ENCODE measurements at places on chromosomes 3 and 15. TPM values are rescaled to one million over a fixed set of nuclear protein-coding genes. Genes with fewer than 3 reads are reported as not detected.

The THPO gene
- total RNA-seq = not detected

The LRRIQ4 gene
- total RNA-seq = 0.10 TPM

The NDUFB5 gene
- 81.5 TPM for total RNA-seq

The EBLN2 gene
- total RNA-seq = 8.4 TPM

The CLDN11 gene
- total RNA-seq = not detected

The UROC1 gene
- total RNA-seq = not detected

The NEK10 gene
- total RNA-seq = 0.57 TPM

The ATP10A gene
- 47.9 TPM for total RNA-seq

The PIK3R4 gene
- total RNA-seq = 33.1 TPM

DNA sequence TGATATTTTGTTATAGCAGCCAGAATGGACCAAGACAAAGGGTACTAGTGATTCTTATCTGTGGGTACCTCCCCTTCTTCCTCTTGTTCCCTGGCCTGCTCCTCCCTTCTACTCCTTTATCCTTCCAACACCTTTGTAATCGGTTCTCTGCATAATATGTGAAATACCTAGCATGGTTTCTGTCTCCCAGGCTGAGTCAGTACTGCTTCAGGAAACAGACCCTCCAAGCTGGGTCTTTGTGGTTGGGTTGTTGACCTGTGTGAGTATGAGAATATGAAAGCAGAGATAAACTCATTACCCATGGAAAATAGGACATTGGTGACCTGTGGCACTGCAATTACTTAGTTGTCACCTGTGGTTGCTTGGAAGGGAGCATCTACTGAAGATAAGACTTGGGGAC lies 69.3 kb upstream of the KLF13 start:
- no peak for DNase-seq

GRCh38 chr15:48426941-48427340 lies 95.7 kb downstream of the DUT start:
- DNase-seq = no peak

- no peak for DNase-seq
Measured at GRCh38 chr15:49877117-49877872, 241.7 kb downstream of the ATP8B4 start.

GRCh38 chr3:58539626-58540025 lies 2.6 kb upstream of the ACOX2 start:
- DNase-seq = no peak

GRCh38 chr15:67813104-67813634 lies 12.1 kb upstream of the SKOR1 start:
- DNase-seq = no peak

- DNase-seq = no peak
Measured at GRCh38 chr3:185912512-185912911, 25.3 kb downstream of the TRA2B start.

DNA sequence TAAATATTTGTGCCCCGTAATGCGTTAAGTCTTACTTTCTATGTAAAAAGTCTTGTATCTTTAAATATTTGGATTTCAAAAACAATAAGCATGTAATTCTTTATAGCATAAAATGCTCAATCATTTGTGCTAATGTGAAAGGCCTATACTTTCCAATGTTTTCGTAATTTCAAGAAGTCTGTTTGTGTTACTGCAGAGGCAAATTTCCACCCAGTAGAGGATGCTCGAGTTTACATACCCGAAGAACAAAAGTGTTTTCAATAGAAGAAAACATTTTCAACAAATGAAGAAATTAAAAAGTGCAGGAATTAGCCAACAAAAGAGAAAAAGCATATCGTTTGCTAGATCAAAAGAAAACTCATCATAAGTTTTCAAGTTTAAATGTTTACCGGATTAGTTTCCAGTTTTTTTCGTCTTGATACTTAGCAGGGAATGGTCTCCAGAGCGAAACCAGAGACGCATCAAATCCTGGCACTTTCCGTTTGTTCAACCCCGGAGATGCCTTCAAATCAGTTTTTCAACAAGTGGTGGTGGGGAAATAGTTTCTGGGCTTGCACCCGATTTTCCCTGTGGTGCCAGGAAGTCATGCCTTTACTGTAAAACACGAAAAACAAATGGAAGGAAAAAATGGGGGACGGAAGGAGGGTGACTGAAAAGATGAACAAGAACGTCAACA lies 1.0 kb downstream of the CGGBP1 start:
- DNase-seq = no peak

- no peak for DNase-seq
Measured at GRCh38 chr3:49417516-49418120, 4.7 kb downstream of the AMT start.

DNA sequence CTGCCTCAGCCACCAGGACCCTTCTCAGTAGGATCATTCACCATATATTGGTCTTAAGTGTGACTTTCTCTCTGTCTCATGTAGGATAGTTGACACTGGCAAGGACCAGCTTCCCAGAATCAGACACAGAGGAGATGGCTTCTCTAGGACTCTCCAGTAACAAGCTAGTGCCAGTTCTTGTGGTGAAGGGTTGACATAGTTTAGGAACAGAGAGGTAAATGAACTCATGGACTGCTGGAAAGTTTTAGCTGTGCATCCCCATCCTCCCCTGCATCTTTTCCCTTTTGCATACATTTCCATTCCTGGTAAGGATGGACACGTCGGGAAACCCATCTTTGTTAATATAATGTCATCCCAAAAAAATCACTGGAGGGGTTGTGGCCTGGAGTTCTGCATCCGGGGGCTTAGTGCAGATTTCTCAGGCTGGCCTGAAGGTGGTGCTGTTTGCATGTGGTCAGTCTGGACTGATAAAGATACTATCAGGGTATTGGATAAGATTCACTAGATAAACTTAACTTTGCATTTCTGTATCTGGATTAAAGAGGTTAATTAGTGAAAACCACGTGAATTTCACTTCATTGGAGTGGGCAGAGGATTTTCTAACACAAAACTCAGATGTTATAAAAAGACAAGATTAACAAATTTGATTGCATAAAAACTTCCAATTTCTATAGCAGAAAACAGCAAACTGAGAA lies 110.8 kb downstream of the TBC1D2B start:
- peak; percentile 18 for DNase-seq

DNA sequence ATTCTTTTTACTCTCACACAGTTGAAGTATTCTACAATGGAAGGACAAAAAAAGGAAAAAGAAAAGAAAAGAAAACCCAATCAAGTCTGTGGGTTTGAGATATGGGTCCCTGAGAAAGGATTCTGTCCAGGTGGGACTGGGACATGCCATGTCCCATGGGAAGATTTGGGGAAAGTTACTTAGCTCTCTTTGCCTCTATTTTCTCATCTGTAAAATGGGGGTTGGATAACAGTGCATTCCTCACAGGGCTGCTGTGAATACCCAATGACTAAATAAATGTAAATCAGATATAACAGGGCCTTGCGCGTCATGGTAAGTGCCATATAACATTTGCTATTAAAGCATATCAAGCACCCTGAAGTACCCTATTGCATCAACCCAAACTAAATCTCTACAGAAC lies 105.7 kb downstream of the CPN2 start:
- no peak for DNase-seq

- DNase-seq = no peak
Measured at GRCh38 chr3:25354071-25354470, 74.0 kb upstream of the RARB start.

GRCh38 chr3:135944831-135945230 lies 20.7 kb upstream of the PPP2R3A start:
- DNase-seq = no peak

GRCh38 chr15:89556413-89557262 lies 18.6 kb upstream of the TICRR start:
- peak; percentile 21 for DNase-seq

DNA sequence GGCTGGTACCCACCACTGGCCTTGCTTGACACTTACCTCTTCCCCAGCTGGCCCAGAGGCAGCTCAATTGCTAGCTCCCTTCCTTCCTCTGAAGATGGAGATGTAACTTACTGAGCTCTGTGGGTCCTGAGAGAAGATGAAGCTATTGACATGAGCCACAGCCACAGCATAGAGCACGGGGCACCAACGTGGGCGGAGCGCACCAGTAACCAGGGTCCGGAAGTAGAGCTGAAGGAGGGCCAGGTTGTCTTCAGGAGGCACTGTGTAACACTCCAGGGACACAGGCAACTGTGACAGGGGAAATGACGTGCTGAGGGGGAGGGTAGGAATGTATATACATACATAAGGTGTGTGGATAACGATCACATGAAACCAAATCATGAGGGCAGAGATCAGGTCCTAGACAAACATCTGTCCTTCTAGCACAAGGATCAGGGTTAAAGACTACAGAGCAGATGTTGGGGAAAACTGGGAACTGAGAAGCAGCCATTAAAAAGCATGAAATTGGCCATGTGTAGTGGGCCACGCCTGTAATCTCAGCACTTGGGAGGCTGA lies 4.3 kb upstream of the LTK start:
- no peak for DNase-seq

- DNase-seq = no peak
Measured at GRCh38 chr3:158920371-158920770, 118.5 kb downstream of the MFSD1 start.

DNA sequence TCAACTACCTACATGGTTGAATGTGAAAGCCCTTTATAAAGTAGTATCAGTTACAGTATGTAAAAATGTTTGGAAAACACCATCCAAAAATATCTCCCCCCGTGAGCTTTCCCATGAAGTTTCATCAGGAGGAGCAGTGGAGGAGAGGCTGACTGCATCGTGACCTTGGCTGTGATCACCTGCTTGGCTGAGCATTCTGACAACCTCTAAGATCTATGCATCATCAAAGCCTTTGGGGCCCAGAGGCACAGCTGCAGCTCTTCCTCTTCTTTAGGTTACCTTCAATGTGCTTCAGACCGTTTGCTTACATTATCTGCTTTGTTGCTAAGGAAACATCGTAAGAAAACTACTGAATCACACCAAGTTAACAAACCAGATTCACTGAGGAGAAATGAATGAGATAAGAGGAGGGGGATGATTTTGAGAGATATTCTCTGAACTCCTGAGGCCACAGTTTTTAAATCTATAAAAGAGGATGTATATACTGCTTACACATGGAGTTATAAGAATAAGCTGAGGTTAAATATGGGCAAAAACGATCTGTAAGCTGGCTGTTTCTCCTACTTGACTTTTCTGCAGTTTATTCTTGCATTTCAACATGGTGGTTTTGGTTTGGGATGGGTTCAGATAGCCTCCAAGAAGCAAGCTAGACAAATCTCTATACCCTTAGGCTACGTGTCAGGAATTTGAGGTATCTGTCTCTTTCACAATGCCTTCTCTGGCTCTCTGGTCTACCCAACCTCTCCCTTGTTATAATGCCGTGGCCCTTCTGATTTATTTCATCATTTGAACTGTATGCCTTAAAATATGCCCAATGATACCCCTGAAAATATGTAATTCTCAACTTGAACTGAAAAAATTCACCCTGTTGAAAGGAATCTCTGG lies 4.0 kb downstream of the GCSAM start:
- peak; percentile 55 for DNase-seq

- DNase-seq = no peak
Measured at GRCh38 chr15:69390575-69390974, 23.6 kb upstream of the KIF23 start.

Data from activated T-helper 1 cell treated with anti-CD3 and anti-CD28 coated beads, Interleukin-12 subunit alpha, Interleukin-12 subunit beta, Interleukin-2, Interleukin-4 antibody, amounts not matched to agents 30 ng/mL and 10 ng/mL and 1 ng/mL, durations not matched to agents 14 hours and 24 hours and 36 hours (primary cell).